ENCODE measurements at places on chromosomes 13 and 19.

GRCh38 chr13:102591988-102592781 lies 4.6 kb upstream of the TPP2 start:
- DNase-seq, result peak; percentile 72

- DNase-seq, result peak; percentile 61
These were observed 57.3 kb downstream of the CEBPG start for GRCh38 chr19:33430674-33431277.

- no peak for DNase-seq
These were observed 184.3 kb upstream of the TSC22D1 start for GRCh38 chr13:44760434-44760833.

GRCh38 chr19:12198136-12198535 lies 35.2 kb downstream of the ZNF136 start:
- no peak for DNase-seq

- no peak for DNase-seq
These were observed 51.4 kb upstream of the SGCG start for GRCh38 chr13:23129331-23129730.

GRCh38 chr13:20667857-20668437 lies 35.6 kb upstream of the IL17D start:
- DNase-seq, result no peak

Measured in CD8-positive, alpha-beta T cell (primary cell).